ENCODE measurements at places on chromosomes 1 and 21.

DNA sequence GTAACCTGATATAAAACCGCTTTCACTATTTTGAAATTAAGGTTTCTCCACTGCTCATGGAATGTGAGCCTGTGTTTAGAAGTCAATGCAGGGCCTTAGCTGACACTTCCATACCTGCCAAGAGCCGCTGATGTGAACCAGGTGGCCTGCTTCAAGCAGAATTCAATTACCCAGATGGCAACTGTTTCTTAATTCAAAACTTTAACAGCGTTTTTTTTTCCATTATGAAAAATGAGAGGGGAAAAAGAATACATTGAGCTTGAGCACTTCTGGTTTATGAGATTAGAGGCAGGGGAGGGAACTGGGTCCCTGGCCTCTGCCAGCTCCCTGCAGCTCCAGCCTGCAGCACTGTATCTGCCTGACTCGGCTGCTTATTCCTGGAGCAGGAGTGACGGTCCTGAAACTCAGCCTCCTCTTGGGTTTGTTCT, 7.7 kb upstream of the ATP1A1 start:
- DNase-seq, result no peak

DNA sequence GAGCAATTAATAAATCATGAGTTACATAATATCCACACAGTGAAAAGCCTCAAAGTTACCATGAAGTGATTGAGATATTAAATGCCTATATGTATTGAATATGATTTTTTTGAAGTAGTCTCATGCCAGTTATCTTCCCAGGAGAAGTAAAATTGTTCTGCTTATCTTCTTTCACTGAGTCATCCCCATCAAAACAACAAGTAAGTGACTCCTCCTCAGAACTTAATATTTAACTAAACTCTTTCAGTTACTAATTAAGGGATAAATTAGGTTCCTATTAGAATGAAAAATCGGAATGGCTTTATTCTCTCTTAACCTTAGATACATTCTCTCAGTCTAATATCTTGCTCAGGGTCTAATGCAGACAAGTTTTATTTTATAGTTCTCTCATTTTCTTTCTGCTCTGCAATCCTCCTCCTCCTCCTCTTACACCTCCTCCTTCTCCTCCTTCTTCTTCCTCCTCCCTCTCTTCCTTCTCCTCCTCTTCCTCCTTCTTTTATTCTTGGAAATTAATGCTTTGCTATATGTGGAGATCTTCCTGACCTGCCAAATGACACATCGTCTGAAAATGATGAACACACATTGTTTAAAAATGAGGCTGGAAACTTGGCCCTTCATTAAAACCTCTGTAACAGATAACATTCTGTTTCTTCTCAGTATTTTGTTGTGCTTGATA, 110.9 kb downstream of the RUNX1 start:
- DNase-seq, result no peak

GRCh38 chr1:235642011-235642942, 7.3 kb downstream of the GNG4 start:
- no peak for DNase-seq

DNA sequence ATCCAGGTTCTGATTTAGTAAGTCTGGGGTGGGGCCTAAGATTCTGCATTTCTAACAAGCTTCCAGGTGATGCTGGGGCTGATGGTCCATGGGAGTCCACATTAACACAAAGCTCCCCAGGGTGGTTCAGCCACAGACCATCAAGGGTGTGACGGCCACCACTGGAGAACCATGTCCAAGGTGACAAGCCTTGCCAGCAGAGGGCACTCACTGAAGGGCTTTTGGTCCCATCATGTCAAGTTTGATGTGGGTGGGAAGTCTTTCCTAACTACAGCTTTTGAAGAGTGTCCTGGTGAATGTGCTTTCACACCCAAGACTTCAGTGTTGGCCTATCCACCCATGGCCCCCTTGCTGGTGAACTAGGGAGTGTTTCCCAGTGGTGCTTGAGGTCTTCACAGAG, 67.1 kb downstream of the UBE2T start:
- DNase-seq, result no peak

- DNase-seq, result no peak
Observed at GRCh38 chr1:207259391-207259790, 62.1 kb upstream of the CD55 start.

DNA sequence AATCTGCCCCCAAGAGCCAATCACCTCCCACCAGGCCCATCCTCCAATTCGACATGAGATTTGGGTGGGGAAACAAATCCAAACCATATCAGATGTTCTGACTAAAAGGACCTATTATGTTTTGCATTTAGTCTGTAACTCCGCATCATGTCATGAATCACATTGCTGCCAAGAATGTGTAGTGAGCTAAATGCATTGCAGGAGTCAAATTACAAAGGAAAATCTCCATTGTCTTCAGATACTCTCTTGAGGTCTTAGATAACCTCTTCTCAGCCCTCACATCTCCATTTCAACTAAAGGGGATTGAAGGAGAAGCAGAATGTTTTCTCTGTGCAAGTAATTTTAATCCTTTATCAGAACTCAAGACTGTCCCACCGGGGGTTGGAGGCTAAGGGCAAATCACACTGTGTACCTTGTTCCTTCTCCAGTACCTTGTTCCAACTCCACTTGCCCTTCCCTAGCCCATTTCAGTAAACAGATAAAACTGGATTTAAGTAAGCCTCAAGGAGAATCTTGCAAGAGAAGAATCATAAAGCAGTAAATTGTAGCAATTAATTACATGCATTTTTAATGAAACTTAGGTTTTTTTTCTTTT, 34.1 kb downstream of the EXTL2 start:
- no peak for DNase-seq

Data from activated B cell treated with CpG ODN at 0.5 μM for 24 hours (primary cell).